ENCODE measurements at places on chromosomes 16 and 17.
A peak's percentile ranks its signal among the peaks of the same experiment; 100 is the strongest.

DNA sequence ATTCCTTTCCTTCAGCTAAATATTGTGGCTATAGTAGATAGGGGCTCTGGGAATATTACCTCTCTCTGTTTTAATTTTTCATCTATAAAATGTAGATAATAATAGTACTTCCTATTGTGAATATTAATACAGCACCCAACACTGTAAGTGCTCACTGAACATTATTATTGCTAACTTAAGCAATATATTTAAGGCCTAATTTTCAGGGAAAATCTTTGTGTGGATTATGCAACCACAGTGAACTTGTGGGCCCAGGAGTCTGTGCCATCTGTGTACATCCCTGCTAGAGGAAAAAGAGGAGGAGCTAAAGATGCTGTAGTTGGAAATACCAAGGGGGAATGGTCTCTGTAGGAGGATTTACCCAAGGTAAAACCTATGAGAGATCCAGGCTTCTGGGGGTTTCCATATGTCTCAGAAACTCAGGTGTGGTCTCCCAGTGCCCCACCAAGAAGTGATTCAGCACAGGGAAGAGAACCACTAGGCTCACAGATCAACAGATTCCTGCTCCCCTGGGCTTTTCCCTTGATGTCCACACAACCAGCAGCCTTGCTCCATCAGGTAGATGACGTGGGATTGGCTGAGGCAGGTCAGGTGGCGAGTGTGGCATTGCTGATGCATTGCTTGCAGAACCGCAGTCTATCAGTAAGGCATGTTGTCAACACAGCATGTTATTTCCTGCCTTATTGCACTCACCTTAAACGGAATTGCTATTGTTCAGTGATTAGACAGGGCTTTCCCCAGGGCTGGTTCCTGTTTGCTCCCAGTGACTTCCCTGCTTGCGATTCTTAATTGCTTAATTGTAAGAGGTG lies 1.6 kb upstream of the N4BP1 start:
- no peak for DNase-seq

- DNase-seq = no peak
Observed at GRCh38 chr16:87129771-87130170, 187.4 kb downstream of the C16orf95 start.

DNA sequence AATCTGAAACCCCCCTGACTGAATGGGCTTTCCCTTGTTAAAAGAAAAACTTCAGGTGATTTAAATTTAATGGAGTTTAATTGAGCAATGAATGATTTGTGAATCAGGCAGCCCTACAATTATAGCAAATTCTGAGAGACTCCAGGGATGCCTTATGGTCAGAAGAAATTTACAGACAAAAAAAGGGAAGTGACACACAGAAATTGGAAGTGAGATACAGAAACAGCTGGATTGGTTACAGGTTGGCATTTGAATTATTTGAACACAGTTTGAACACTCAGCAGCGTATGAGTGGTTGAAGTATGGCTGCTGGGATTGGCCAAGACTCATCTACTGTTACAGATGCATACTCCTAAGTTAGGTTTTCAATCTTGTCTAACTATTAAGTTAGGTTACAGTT lies 19.0 kb upstream of the CPHXL start:
- DNase-seq = no peak

GRCh38 chr16:82741073-82741615 lies 114.4 kb downstream of the CDH13 start:
- DNase-seq = no peak

DNA sequence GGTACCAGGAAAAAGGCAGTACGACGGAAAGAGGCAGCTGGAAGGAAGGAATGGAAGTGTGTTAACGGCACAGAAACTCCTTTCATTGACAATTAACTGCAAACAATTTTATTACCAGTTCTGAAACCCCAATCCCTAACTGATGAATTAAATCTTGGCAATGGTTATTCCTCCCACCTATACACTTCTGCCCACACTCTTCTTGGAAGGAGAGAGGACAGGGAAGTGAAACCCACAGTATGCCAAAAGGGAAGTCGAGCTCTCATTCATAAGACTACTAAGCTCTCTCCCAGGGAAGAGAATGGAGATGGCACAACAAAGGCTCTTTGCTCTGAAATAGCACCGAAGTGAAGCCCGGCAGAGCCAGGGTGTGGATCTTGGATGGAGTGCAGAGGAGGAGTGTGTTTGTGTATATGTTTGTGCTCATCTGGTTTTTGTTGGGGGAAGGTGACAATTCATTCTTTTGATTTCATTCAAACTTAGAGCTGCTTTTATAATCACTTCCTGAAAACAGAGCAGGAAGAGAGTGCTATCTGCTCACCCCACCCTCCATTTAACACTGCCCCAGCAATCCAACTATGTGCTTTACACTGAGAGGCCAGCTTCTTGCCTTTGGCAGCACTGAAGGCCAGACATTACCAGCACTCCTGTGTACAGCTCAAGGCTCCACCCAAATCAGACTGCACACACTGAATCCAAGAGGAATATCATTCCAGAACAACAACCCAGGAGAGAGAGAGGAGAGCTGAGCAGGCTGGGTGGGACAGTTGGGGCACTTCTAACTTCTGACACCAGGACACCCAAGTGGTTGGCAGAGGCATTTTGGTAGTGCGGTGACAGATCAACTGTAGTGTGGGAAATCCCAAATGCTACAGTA lies 68.7 kb downstream of the HIC1 start:
- no peak for DNase-seq

DNA sequence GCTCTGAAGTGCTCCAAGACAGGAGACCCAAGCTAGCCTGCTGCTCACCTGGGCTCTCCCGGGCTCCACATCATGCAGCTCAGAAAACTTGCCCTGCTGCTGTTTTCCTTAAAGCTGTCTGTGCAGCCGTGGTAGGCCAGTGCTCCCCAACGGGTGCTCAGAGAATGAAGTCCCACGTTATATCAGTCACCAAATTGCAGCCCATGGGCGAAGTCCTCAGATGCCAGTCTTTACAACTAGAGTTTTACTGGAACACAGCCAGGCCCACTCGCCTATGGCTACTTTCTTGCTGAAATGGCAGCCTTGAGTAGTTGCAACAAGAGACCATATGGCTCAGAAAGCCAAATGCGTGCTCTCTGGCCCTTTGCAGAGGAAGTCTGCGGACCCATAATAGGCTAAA lies 6.3 kb downstream of the CREBBP start:
- DNase-seq = peak; percentile 52

DNA sequence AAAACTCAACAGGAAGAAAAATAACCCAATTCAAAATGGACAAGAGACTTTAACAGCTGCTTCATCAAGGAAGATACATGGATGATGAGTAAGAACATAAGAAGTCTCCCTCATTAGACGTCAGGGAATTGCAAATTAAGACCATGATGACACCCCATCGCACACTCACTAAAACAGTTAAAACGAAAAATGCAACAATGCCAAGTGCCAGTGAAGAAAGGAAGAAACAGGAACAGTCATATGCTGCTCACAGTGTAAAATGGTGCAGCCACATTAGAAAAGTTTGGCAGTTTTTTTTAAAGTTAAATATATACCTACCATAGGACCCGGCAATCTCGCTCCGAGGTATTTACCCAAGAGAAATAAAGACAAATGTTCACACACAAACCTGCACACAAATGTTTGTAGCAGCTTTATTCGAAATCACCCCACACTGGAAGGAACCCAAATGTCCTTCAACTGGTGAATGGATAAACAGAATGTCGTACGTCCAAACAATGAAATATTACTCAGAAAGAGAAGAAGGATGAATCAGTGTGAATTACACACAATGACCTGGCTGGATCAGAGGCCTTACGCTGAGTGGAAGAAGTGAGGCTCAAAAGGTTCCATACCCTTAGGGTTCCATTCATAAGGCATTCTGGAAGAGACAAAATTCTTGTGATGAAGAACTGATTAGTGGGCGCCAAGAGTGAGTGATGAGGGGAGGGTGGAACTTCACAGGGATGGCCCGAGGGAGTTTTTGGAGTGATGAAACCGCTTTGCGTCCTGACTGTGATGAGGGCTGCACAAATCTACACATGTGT lies 110.3 kb downstream of the C16orf95 start:
- no peak for DNase-seq

GRCh38 chr16:6726621-6727020 lies 606.0 kb upstream of the RBFOX1 start:
- DNase-seq = no peak

DNA sequence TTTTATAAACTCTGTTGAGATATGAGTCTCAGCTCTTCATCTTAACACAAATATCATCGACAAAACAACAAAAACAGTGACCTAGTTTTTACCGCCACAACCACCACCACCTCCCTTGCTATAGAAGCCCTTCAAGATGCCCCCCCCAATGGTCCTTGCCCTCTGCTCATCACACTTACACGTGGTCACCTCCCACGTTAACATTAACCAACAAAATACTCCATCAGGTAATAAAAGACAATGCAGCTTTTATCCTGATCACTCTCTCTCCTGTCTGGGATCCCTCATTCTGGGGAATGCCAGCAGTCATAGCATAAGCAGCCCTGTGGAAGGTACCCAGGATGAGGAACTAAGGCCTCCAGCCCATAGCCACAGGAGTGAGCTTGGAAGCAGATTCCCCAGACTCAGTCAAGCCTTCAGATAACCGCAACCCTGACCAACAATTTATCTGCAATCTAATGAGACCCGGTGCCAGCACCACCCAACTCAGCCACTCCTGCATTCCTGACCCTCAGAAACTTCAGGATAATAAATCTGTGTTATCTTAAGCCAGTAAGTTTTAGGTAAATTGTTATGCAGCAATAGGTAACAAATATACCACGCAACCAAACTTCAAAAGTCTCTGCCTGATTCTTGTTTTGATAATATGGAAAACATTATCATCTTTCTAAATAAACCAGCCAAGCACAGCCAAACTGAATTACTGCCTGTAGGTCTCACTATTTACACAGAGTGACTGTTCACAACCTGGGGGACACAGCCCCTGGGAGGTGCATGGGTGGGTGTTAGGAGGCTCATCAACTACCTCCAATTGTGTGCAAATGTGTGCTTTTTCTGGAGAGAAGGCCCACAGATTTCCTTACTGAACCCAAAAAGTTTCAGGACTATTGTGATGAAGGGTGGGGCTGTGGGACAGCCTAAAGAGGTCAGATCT lies 6.1 kb downstream of the PECAM1 start:
- DNase-seq = no peak

GRCh38 chr17:57142925-57143324 lies 57.9 kb downstream of the AKAP1 start:
- no peak for DNase-seq

- no peak for DNase-seq
Observed at GRCh38 chr17:48647103-48647962, 21.2 kb upstream of the HOXB9 start.

- peak; percentile 84 for DNase-seq
Observed at GRCh38 chr16:75108792-75109731, 7.5 kb downstream of the LDHD start.

DNA sequence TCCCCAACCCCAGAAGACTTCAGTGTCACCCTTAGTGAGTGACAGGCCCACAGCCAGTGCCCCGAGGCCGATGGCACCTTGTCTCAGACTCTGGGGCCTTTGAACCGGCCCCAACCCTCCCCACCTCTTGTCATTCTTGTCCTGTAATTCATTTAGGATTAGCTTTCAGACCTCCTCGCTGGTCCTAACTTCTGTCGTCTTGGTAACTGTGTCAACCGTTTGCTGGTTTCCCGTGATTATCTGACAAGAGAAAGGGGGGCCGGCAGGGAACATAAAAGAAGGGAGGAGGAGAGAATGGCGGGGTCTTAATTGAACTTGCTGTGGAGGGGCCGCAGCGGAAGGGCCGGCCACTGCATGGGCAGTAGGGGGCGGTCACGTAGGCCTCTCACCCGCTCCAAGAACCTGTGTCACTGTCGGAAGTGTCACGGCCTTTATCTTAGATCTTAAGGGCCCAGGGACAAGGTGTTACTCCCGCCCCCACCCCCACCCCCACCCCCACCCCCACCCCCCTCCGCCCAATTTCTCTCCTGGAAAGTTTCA lies 46.5 kb upstream of the GSE1 start:
- peak; percentile 71 for DNase-seq

- DNase-seq = peak; percentile 23
Observed at GRCh38 chr17:42009170-42009569, 8.1 kb downstream of the DNAJC7 start.

- DNase-seq = peak; percentile 84
Observed at GRCh38 chr17:74457146-74457819, 9.2 kb upstream of the CD300A start.

GRCh38 chr16:85181739-85182129 lies 69.5 kb upstream of the CIBAR2 start:
- DNase-seq = no peak

- peak; percentile 29 for DNase-seq
Observed at GRCh38 chr16:55842369-55843104, 9.6 kb upstream of the CES1 start.

- DNase-seq = no peak
Observed at GRCh38 chr16:85145188-85145587, 32.9 kb upstream of the CIBAR2 start.

GRCh38 chr17:28045304-28045703 lies 2.8 kb downstream of the NLK start:
- no peak for DNase-seq

DNA sequence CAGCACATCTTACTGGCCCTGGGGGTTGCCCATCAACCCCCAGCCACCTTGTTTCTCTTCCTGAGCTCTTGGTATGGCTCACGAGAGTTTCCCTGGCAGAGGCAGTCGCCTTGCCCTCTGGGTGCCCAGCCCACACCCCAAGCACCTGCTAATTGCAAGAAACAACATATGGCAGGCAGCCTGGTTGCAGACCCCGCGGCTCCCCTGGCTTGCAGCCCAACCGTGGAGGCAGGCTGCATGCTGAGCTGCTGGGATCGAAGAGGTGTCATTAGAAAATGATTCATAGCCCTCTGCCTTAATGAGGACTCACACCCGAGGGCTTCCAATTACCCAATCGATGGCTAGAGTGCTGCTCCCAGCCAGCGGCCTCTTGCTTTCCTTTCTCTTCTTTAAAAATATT lies 115.7 kb downstream of the TMEM114 start:
- no peak for DNase-seq

DNA sequence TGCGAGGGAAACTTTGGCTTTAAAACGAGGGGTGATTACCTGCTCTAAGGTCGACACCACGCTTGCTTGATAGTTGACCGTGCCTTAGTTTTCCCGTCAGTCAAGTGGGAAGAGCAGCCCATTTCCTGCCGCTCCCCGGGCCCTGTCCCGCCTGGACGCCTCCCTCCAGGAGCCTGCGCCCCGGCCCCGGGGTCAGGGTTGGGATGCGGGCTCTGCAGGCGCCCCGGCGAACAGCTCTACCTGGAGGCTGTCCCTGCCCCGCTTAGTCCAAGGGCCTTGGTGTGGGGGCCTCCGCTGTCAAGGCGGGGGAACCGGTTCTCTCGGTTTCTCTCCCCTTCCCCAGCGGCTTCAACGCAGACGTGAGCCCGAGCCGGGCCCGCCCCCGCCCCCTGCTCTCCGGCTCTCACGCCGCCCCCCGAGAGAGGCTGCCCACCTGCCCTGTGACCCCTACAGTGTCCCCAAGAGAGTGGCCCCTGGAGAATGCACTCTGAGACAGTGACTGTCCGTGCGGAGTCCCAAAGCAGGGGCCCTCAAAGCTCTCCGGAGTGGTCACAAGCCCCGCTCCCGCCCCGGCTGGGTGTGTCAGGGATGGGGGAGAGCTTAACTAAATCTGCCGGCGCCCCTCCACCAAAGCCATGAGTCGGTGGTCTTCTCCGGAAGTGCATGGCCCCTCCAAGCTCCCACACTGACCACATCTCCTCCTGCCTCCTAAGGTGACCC lies 117.4 kb upstream of the SMURF2 start:
- DNase-seq = no peak

- DNase-seq = no peak
Observed at GRCh38 chr16:57630931-57631845, 2.8 kb downstream of the ADGRG1 start.

- no peak for DNase-seq
Observed at GRCh38 chr16:76483307-76483909, 206.2 kb downstream of the CNTNAP4 start.
